ENCODE measurements at places on chromosomes 4 and X.
A peak's percentile ranks its signal among the peaks of the same experiment; 100 is the strongest.

- H3K27me3 ChIP-seq = no peaks in the 10 kb centered on the region
- DNase-seq = no peak
- no peaks in the 10 kb centered on the region for H3K36me3 ChIP-seq
- H3K4me3 ChIP-seq = peak overlapping the region; percentile 70
Observed at GRCh38 chr4:18020145-18020670, 1.3 kb downstream of the LCORL start.

GRCh38 chr4:151854731-151855130 is 93.9 kb upstream of the GATB start:
- H3K4me1 ChIP-seq = no peaks in the 10 kb centered on the region
- no peaks in the 10 kb centered on the region for H3K27me3 ChIP-seq
- H3K36me3 ChIP-seq = no peaks in the 10 kb centered on the region

DNA sequence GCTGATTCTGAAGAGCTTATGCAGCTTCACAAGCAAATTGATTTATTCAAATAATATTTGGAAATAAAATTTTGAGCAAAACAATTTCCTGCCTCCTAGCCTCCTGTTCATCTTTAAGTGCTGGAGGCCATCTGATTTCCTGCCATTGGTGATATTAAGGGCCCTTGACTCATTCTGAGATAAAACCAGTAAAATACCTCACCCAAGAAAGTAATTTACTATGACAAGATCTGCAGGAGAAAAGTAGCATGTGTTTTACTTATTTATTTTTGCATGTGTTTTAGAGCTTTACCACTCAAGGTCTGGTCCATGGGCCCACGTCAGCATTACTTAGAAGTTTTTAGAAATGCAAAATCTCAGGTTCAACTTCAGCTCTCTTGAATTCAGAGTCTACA is 67.7 kb downstream of the DCLK2 start:
- DNase-seq = no peak
- no peaks in the 10 kb centered on the region for H3K4me1 ChIP-seq
- no peaks in the 10 kb centered on the region for H3K27me3 ChIP-seq
- no peak overlapping the region for H3K27ac ChIP-seq
- H3K4me3 ChIP-seq = no peak overlapping the region

DNA sequence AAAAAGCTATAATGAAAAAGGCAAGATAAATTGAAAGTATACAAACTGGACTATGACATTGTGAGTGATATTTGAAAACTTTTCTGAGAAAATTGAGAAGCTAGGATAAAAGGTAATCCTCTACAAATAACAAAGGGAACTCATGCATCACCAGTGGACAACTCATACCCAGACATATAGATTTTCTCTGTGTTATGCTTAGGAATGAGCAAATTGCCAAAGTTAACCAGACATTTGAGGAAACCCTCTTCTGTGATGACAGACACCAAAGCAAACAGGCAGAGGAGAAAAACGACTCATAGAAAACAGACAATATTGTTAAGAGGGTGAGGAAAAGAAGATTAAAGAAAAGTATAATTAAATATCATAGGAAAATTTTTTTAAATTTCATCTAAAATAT is 186.5 kb downstream of the MAB21L2 start:
- H3K4me1 ChIP-seq = no peaks in the 10 kb centered on the region
- no peaks in the 10 kb centered on the region for H3K27me3 ChIP-seq
- no peak overlapping the region for H3K4me3 ChIP-seq
- DNase-seq = no peak
- H3K27ac ChIP-seq = no peak overlapping the region

- no peaks in the 10 kb centered on the region for H3K4me1 ChIP-seq
- no peaks in the 10 kb centered on the region for H3K27me3 ChIP-seq
- no peak overlapping the region for H3K27ac ChIP-seq
- H3K4me3 ChIP-seq = no peak overlapping the region
- H3K36me3 ChIP-seq = no peaks in the 10 kb centered on the region
Observed at GRCh38 chrX:43141885-43142284, 363.9 kb upstream of the PPP1R2C start.

- no peak for DNase-seq
- H3K27me3 ChIP-seq = no peaks in the 10 kb centered on the region
- no peak overlapping the region for H3K4me3 ChIP-seq
Observed at GRCh38 chr4:59127743-59128142, 2017.6 kb upstream of the IGFBP7 start.

DNA sequence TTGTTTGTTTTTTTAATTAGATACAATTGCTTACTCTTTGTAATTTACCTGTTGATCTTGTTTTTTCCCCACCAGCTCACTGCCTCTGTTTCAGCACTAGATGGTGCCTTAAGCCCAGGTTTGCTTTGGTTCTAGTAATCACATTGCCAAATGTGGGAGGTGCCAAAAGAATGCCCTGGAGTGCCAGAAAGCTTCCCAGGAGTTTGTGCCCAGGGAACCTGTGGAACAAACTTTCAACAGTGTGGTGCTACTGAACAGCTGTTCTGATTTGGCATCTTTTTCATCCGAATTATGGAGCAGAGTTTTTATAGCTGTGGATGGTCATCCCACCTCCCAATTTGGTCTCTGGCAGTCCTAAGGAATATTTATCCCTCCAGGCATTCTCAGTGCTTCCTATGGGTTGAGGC is 1000.7 kb downstream of the STIM2 start:
- H3K27ac ChIP-seq = no peak overlapping the region
- H3K4me1 ChIP-seq = no peaks in the 10 kb centered on the region

DNA sequence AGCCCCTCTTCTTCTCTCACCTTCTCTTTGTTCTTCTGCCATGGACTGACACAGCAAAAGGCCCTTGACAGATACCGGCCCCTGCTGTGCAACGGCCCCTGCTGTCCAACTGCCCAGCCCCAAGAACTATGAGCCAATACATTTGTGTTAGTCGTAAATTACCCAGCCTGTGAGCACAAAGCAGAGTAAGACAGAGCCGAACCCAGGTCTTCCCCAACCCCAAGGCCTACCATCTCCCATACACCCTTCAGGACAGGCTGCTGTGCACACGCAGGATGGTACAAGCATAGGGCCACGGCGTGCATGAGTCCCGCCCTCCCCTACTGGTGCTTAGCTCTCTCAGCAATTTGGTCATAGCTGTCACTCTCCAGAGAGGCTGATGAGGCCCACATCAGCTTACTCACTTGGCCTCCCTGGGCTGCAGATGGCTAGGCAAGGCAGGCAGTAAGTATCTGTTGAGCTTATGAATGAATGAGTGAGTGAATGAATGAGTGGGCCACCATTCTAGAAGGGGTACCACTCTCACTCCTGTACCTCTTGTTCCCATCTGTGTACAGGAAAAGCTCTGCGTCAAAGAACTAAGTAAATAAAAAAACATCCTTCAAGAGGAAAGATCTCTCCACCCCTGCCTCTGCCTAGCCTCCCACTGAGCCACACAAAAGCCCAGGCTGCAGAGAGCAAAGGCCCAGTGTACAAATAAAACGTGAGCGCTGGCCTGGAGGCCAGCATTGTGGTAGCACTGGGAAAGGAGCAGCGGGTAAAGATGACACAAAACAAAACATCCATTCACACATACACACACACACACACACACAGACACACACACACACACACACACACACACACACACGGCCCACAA is 13.9 kb downstream of the WDR1 start:
- DNase-seq = no peak
- H3K4me1 ChIP-seq = peaks cover 100% of the 10 kb centered on the region
- H3K27me3 ChIP-seq = no peaks in the 10 kb centered on the region
- H3K4me3 ChIP-seq = no peak overlapping the region
- H3K27ac ChIP-seq = peak overlapping the region; percentile 92

- H3K27me3 ChIP-seq = no peaks in the 10 kb centered on the region
- H3K36me3 ChIP-seq = no peaks in the 10 kb centered on the region
- DNase-seq = peak; percentile 53
- H3K4me3 ChIP-seq = no peak overlapping the region
- no peaks in the 10 kb centered on the region for H3K4me1 ChIP-seq
Observed at GRCh38 chr4:54255881-54256280, 26.8 kb downstream of the PDGFRA start.

GRCh38 chr4:156945532-156945931 is 26.1 kb downstream of the PDGFC start:
- no peaks in the 10 kb centered on the region for H3K27me3 ChIP-seq
- H3K4me1 ChIP-seq = peaks cover 69% of the 10 kb centered on the region
- H3K4me3 ChIP-seq = no peak overlapping the region
- DNase-seq = no peak
- no peaks in the 10 kb centered on the region for H3K36me3 ChIP-seq

GRCh38 chrX:113947548-113947947 is 636.3 kb upstream of the HTR2C start:
- no peaks in the 10 kb centered on the region for H3K36me3 ChIP-seq
- H3K27me3 ChIP-seq = no peaks in the 10 kb centered on the region
- DNase-seq = no peak
- H3K4me3 ChIP-seq = no peak overlapping the region
- H3K4me1 ChIP-seq = no peaks in the 10 kb centered on the region
- no peak overlapping the region for H3K27ac ChIP-seq

DNA sequence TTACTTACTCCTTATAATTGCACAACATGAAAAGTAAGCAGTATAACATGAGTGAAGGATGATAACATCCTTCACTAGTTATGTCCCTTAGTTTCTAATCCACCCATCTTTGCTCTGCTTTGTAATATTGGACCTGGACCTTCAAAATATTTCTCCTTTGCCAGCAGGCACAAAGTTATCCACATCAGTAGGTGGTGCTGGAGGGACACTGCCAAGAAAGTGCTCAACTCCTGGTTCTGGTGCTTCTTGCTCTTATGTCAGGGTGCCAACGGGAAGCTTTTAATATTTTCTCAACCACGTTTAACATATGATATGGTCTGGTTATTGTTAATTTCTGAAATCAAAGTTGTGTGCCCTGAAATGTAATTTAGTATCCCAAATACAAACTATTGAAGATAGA is 49.1 kb downstream of the TMEM165 start:
- no peaks in the 10 kb centered on the region for H3K27me3 ChIP-seq
- no peaks in the 10 kb centered on the region for H3K4me1 ChIP-seq
- no peak overlapping the region for H3K27ac ChIP-seq
- no peak for DNase-seq
- no peaks in the 10 kb centered on the region for H3K36me3 ChIP-seq

DNA sequence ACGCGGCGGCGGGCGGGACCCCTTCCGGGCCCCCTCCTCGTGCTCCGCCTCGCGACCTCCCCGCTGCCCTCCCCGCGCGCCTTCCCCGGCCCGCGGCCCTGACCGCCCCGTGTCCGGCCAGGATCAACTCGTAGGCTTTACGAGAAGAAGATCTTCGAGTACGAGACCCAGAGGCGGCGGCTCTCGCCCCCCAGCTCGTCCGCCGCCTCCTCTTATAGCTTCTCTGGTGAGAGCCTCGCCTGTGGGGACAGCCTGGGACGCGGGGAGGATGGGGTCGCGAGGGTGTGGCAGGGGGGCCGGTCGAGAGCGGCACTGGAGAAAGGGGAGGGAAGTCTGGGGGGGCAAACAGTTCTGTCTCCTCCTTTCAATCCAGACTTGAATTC is 465 bp downstream of the EMD start:
- peak overlapping the region; percentile 67 for H3K4me3 ChIP-seq
- H3K36me3 ChIP-seq = no peaks in the 10 kb centered on the region
- peaks cover 4% of the 10 kb centered on the region for H3K4me1 ChIP-seq
- H3K27ac ChIP-seq = peak overlapping the region; percentile 96
- no peaks in the 10 kb centered on the region for H3K27me3 ChIP-seq

- DNase-seq = no peak
- no peaks in the 10 kb centered on the region for H3K36me3 ChIP-seq
- H3K27ac ChIP-seq = no peak overlapping the region
- H3K4me3 ChIP-seq = no peak overlapping the region
Observed at GRCh38 chr4:41745292-41746024, 3.1 kb downstream of the PHOX2B start.

- no peak overlapping the region for H3K27ac ChIP-seq
- no peak for DNase-seq
- no peaks in the 10 kb centered on the region for H3K27me3 ChIP-seq
- H3K36me3 ChIP-seq = no peaks in the 10 kb centered on the region
Observed at GRCh38 chr4:144902614-144903013, 195.4 kb downstream of the ANAPC10 start.
